Immature natural killer cell (primary cell): ENCODE measurements at places on chromosomes 3 and 15. TPM values are rescaled to one million over a fixed set of nuclear protein-coding genes. Genes with fewer than 3 reads are reported as not detected.

- peak; percentile 22 for DNase-seq
Measured at GRCh38 chr3:128068156-128068620, 16.0 kb downstream of the SEC61A1 start.

The ZMYND10 gene
- polyA plus RNA-seq: 2.3 TPM

- DNase-seq: no peak
Measured at GRCh38 chr15:28959326-28959725, 73.6 kb downstream of the APBA2 start.

DNA sequence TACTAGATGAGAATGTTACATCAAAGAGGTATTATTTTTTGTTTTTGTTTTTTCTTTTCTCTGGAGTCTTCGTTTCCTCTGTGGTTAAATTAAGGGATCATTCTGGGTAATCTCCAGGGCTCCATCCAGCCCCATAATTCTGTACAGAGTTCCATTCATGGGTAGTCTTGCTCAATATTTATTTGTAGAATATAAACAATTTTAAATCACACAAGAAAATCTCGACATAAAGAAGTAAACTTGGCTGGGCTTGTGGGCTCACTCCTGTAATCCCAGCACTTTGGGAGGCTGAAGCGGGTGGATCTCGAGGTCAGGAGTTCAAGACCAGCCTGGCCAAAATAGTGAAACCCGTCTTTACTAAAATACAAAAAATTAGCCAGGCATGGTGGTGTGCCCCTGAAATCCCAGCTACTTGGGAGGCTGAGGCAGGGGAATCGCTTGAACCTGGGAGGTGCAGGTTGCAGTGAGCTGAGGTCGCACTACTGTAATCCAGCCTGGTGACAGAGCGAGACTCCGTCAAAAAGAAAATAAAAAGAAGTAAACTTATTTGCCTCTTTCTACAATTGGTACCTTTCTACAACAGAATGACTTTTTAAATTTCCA is 166.8 kb upstream of the TGFBR2 start:
- DNase-seq: no peak

GRCh38 chr3:127445581-127446343 is 144.8 kb downstream of the TPRA1 start:
- DNase-seq: no peak

DNA sequence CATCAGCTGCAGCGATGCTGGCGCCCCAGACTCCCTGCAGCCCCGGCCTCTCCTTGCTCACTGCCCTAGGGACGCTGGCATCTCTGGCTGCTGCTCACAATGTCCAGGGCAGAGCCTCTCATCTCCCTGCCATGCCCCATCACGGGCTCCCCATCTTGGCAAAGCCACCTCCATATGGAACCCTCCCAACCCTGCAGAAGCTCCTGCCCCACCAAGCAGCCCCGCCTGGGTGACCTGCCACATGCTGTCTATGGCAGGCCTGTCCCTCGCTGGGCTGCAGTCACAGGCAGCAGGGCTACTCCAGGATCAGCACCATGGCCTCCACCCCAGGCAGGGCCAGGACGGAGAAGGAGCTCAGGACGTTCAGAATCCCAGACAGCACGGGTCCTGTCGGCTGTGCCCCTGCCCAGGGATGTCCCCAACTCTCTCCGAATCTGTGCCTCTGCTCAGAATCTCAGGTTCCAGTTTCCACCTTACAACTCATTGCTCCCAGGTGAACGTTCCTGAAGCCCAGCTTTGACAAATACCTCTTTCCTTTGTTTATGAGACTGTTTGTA is 58.4 kb downstream of the PLXNA1 start:
- no peak for DNase-seq

DNA sequence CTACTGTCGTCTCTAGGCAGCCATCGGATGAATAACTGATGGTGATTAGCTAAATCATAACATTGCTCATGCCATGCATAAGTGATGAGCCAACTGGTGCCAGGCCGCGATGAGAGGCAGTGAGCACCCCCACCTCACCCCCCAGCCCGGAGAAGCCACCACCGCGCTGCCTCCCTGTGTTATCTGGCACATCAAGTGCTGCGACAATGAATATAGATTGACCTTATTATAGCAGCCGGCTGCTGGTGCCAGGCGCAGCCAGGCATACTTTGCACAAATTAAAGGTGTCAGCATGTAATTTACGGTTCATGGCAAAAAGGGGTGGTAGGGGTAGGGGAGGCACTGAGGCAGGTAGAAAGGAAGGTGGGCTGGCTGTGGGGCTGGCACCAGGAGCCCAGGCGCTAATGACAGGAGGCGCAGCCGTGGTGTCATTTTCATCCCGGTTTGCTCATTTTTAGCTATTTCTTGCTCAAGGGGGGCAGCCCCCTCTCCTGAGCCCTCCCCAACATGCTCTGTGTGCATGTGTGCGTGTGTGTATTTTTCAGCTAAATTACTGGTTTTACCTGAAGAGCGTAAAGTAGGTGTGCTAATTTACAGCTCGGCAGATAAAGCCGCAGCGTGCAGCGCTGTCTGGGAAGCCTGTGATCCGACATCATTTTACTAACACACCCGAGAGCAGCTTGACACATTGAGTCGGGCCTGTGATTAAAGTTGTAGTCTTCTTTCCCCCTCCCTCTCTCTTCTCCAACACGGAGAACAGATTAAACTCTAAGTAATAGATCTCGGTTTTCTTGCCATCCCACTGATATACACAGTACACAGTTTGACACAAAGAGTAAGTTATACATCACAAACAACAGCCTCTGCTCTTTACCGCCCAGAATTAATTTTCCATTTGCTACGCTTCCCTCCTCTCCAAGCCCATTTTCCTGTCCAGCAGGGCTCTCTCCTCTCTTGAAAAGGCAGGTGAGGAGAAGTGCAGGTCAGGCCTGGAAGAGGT is 212.3 kb downstream of the RPLP1 start:
- no peak for DNase-seq
